Thoracic aorta (tissue), 2 donors: ENCODE measurements at places on chromosomes 1 and 21.

DNA sequence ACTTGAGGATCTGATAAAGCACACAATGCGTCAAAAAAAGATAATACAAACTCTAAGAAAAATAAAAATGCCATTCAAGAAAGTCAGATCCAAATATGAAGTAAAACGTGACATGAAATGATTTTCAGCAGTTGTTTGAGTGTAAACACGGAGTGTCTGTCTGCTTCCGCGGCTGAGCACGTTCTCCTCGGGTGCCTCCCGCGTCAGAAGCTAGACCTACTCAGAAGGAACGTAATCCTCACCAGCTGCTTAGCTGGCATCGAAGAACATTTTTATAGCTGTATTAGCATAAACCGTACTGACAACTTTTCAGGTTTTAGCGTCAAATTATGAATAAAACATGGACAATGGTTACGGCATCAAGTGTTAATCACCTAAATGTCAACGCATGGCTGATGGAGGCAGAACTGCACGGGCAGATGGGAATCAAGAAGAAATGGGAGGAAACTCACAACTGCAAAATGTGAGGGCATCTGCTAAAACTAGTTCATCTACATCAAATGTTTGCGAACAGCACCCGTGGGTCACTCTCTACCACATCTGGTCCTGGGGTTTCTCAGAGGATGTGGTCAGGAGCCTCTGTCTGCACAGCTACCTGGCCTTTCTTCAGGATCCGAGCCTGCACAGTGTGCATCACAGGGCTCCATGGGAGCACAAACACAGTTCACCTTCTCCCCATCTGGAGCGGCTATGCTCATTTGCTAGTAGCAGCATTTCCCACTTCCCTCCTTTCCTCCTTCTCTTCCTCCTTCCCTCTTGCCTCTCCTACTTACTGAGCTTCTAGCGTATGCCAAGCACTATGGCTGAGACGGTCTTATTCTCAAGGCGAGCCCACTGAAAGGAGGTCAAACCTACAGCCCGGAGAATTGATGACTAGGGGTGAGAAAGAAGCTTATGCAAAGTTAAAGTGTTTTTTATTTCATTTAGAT, 40.0 kb downstream of the RCAN1 start:
- DNase-seq: no peak

- no peak for DNase-seq
Measured at GRCh38 chr1:45329445-45329844, 2.8 kb downstream of the HPDL start.

- no peak for DNase-seq
Measured at GRCh38 chr1:180947901-180948640, 35.4 kb downstream of the KIAA1614 start.

DNA sequence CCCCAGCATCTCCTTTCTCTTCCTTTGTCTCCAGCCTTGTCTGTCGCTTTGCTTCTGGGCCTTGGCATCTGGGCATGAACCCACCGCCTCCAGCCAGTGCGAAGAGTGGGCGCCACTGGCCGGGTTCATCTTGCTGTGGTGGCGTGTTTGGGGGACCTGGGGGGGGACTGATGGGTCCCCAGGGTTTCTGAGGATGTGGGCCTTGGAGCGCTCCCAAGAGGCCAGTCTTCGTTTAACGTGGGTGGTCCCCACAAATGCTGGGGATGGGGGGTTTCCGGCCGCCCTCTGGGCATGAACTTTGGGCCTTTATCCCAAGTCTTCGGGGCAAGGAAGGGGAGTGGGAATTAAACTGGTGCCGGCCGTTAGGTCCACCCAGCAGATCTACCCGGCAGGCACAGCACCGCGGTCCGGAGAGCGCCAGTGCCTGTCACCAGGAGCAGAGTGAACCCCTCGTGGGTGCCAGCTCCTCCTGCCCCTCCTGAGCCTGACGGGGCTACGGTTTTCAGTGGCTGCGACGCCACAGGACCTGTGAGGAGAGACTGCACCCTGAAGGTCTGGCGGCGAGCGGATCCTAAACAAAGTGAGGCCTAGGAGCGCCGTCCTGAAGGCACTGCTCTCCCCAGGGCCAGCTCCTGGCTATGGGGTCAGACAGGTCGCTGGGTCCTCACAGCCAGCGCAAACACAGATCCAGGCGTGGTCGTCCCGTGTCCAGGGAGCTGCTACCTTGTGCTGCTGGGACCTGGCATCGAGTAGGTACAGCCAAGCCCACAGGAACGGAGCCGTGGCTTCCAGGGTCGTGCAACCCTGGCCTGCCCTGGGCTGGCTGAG, 12.1 kb upstream of the C1orf174 start:
- no peak for DNase-seq

- no peak for DNase-seq
Measured at GRCh38 chr1:83102630-83103071, 896.3 kb downstream of the TTLL7 start.

- no peak for DNase-seq
Measured at GRCh38 chr1:1013922-1014648, 788 bp downstream of the ISG15 start.

- DNase-seq: no peak
Measured at GRCh38 chr1:23613191-23614031, 54.1 kb upstream of the ID3 start.

DNA sequence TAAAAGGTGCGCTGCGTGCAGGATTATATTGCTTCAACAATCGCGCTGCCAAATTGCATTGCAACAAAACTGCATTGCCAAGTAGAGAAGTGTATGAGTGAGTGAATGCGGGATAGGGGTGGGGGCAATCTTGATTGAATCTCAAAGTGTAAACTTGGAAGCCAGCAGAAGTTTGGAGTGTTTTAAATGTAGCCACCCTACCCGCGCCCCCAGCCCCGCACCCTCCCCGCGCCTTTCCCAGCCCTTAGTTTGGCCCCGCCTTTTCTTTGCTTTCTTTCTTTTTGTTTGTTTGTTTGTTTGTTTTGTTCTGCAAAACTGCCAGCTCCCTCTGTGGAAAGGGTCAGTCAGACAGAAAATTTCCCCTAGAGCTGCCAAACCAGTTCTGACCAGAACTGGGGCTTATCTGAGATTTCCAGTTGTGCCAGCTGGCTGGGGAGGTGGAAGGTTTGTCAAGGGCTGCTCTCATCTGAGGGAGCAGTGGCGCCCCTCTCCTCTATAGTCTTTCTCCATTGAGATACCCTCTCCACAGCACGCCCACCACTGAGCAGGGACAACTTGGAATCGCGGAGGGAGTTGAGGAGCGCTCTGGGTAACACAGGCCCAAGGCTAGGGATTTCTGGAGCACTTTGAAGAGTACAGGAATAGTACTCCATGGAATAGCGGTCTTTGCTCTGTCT, 666 bp upstream of the BEND5 start:
- DNase-seq: no peak

GRCh38 chr1:10626791-10627410, 152.2 kb downstream of the PEX14 start:
- DNase-seq: no peak

DNA sequence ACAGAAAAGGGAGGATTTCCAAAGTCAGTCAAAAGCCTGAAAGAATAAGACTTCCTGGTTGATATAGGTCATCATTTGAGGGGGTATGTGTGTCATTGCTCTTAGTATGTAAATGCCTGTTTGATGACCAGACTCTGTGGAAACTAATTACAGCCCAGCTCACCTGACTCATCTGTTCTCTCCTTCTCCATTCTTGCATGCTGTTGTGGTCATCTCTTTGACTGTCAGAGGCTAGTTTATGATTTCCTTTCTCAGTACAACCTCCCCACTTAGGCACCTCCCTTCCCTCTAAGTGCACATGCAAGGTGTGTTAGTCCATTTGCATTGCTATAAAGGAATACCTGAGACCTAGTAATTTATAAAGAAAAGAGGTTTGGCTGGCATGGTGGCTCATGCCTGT, 2.4 kb upstream of the C1orf116 start:
- no peak for DNase-seq

DNA sequence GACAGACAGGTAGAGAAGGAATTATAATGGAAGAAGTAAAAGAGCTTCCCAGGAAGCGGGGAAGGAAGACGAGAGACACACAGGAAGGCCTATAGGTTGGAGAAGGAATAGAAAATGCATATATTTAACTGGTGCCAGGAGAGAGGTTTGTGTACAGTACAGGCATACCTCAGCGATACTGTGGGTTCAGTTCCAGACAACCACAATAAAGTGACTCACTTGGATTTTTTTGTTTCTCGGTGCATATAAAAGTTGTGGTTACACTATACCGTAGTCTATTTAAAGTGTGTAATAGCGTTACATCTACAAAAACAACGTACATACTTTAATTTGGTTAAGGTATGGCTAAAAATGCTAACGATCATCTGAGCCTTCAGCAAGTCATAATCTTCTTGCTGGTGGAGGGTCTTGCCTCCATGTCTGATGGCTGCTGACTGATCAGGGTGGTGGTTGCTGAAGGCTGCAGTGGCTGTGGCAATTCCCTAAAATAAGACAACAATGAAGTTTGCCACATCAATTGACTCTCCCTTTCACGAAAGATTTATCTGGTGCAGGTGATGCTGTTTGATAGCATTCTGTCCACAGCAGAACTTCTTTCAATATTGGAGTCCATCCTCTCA, 16.0 kb downstream of the YARS1 start:
- DNase-seq: no peak

DNA sequence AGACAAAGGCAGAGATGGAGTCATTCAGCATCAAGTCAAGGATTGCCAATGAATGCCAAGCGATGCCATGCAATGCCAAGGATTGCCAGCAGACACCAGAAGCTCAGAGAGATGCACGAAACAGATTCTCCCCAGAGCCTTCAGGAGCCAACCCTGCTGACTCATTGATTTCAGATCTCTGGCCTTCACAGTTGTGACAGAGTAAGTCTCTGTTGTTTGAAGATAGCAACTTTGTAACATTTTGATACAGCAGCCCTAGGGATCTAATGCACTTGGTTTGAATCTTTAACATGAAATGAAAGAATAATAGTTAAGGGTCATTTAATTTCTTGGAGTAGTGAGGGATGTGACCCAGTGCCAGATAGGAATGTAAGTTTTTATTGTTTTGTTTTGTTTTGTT, 287.4 kb upstream of the RUNX1 start:
- no peak for DNase-seq

- DNase-seq: peak; percentile 5
Measured at GRCh38 chr1:183989078-183989577, 48.4 kb downstream of the COLGALT2 start.

GRCh38 chr1:24540051-24540905, 15.6 kb upstream of the NCMAP start:
- no peak for DNase-seq

GRCh38 chr1:110555807-110556470, 37.0 kb upstream of the KCNA10 start:
- no peak for DNase-seq

GRCh38 chr1:208036106-208036808, 125.3 kb upstream of the CD34 start:
- no peak for DNase-seq

DNA sequence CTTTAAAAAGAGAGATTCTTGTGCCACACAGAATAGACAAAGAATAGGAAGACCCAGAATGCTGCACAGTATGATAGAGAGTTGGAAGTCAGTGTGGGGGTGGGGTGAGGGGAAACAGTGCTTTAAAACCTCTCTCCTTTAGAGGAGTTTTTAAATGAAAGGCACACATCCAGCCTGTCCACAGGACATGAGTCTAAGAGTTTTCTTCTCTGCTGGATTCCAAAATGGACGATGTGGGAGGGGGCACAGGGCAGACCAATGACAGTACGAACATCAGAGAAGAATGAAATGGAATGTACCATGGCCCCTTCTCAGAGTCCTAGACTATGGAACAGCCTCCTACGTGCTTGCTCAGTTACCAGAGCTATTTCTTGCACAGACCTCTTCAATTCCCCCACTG, 458.2 kb upstream of the DAB1 start:
- no peak for DNase-seq

DNA sequence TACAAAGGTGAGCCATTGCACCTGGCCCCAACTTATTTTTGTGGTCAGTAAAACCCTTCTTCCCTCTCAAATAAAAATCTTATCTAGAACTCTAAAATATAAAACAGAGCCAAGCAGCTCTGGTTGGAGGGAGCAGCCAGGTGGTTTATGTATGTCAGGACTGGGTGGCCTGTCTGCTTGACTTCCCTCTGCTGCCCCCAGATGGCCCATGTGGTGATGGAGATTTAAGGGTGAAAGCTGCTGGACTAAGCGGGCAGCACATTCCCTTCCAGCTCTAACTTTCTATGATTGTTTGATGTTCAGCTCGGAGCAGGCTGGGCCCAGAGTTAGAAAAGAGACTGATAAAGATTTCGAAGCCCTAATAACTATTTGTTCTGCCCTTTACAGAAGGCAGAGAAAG, 11.9 kb upstream of the PAQR6 start:
- no peak for DNase-seq

DNA sequence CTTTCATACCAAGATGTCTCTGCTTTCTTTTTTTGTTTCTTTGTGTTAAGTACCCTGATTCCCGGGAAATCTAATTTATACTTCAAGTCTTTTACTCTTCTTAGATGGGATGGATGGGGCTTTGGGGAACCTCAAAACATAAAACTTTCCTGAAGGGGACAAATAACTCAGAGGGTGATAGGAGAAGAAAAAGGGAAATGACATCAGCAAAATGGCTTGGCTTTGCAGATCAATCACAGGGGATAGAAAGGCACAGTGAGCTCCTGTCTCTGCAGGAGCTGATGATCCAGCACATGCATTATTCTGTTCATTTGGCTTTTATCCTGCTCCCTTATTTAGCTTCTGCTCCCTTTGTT, 1.4 kb upstream of the CA14 start:
- DNase-seq: no peak

DNA sequence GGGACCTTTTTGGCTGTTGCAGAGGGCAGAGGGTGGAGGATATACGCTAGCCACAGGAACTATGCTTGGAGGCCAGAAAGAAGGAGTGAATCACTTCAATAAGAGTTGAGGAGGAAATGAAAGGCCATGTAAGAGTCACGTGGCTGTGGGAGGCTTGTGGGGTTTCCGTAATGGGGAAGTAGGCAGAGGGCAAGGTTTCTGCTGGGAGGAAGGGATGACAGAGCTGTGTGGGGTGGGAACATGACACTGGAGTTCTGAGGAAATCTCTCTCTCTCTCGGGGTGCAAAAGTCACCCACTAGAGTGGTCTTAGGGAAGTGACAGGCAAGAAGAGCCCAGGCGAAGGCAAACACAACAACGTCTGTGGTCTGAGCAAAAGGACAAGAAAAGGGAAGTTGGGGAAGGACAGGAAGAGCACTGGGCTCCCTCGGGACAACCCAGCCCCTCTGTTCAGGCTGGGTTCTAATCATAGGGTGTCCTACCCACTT, 3.9 kb upstream of the CD1C start:
- DNase-seq: peak; percentile 25

GRCh38 chr1:213685992-213686582, 301.7 kb upstream of the PROX1 start:
- DNase-seq: no peak

- no peak for DNase-seq
Measured at GRCh38 chr1:88774151-88774556, 90.1 kb downstream of the PKN2 start.

- DNase-seq: no peak
Measured at GRCh38 chr1:53295726-53296116, 32.1 kb downstream of the LRP8 start.
